Stimulated activated CD4-positive, alpha-beta T cell treated with anti-CD3 and anti-CD28 coated beads, Interleukin-1b, Interleukin-23, amount 100 ng/mL, for 48 hours (primary cell): ENCODE measurements at places on chromosomes 5 and 9.

DNA sequence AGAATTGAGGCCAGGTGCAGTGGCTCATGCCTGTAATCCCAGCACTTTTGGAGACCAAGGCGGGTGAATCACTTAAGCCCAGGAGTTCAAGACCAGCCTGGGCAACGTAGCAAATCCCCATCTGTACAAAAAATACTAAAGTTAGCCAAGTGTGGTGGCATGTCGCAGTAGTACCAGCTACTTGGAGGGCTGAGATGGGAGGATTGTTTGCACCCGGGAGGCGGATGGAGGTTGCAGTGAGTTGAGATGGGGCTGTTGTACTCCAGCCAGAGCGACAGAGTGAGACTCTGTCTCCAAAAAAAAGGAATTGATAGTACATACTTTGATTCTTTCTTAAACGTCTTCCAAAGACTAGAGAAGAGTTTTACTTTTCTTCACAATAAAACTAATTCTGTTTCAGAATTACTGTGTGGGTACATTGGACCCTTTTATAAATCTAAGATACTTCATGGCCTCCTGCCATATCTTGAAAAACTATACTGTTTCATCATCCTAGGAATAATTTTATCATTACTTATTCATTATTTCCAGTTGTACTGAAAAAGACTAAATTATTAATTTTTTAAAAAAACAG, 132.0 kb upstream of the GRHPR start:
- no peak for DNase-seq

DNA sequence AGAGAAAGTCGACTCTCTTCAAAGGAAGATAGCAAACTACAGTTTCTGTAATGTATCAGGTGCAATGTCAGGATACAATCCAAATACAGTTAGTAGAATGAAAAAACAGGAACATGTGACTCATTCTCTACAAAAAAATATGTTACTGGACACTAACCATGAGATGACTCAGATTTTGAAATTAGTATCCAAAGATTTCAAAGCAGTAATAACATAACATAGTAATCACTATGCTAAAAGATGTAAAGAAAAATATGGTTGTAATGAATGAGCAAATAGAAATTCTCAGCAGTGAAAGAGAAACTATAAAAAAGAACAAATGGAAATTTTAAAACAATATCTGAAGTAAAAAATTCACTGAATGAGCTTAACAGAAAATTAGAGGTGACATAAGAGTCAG, 42.3 kb downstream of the SHOC1 start:
- DNase-seq: no peak

- DNase-seq: peak; percentile 57
These were observed 8.8 kb upstream of the LCP2 start for GRCh38 chr5:170306381-170306831.

DNA sequence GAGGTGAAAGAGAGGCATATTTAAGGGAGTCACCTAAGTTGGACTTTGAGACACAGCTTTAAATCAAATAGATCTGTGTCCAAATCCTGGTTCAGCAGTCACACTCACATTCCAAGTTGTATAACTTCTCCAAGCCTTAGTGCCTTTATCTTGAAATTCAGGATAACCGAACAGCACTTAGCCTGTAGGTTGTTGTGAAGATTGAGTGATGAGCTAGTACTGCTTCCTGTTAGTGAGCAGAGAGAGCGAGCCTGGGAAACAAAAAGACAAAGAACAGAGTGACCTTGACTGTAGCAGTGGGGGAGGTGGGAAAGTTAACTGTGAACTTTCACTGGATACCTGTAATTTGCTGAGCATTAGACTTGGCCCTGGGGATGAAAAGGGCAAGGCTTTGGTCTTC, 22.4 kb downstream of the MAML1 start:
- no peak for DNase-seq

DNA sequence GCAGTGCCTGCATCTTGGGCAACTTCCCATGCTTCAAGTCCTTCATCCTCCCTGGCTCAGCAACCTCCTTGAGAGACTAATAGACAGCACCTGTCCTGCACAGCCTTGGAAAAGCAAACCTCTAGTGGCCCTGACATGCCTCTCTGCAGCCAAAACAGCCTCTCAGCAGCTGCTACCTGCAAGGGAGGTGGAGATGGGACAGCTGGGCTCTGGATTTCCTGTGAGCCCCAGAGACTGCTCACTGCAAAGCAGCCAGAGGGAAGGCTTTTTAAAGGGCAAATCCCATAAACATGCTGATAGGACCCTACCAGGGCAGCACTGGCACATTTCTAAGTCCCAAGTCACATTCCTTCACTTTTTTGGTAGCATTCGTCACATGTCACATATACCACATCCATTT, 31.5 kb upstream of the MYORG start:
- no peak for DNase-seq

GRCh38 chr5:111932199-111932598, 175.2 kb upstream of the NREP start:
- no peak for DNase-seq

GRCh38 chr5:41817625-41818301, 52.5 kb downstream of the OXCT1 start:
- no peak for DNase-seq

- no peak for DNase-seq
These were observed 13.0 kb upstream of the UBAC1 start for GRCh38 chr9:135974220-135974573.
